ENCODE measurements at places on chromosomes 5 and 9.

DNA sequence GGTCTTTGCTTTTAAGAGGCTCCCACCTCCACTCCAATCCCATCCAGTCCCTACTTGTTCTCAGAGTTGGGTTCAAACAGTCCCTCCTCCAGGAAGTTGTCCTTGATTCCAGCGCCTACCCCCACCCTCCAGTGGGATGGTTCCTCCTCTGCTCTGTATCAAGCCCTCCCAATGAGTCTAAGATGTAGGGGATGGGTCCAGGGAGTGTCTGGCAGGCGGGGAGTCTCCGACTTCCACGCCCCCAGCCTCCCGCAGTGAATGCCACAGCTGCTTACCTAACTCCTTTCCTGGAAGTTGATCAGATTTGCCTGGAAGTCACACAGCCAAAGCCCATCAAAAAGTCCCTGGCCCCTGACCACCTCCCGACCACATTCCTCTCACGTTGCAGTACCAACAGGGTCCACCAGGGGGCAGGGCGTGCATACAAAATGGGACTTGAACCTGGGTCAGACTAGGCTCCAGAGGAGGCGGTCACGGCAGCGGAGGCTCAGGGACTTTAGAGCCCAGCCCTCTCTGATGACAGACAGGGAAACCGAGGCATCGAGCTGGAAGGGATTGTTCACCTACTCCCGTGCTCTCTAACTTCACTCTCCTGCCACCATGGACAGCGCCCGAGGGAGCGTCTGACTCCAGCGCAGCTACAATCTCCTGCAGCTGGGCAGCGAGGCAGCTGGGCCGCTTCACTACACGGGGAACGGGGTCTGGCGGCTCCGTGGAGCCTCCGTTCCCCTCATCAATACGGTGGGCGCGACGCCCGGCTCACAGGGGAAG is 25.0 kb upstream of the TDRD7 start:
- peak; percentile 43 for DNase-seq

- no peak for DNase-seq
Measured at GRCh38 chr5:31469886-31470285, 62.0 kb downstream of the DROSHA start.

DNA sequence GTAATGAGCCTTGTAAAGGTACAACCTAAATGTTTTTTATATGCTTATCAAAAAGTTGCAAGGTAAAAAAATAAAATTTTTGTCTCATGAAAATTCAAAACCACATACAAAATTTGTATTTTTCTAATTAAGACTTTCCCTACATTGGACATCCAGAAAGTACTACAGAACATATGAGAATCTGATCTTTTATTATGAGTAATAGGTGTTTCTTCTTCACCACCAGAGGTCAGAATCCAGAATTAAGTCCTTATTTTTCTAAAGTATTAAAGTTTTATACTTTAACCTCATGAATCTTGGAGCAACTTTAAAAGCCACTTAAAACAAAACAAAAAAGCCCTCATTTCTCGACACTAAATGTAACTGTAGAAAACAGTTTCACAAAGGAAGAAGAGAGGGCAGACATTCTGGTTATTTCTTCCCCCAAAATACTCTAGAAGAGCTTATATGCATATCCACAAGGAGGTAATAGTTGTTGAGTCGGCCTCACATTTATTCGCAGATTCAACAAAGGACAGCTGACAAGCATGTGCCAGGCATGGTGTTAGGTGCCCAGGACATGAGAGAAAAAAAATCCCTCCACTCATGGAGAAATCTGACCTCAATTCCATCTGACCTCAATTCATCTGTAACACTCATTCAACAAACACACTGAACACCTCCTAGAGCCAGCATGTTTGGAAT is 69.3 kb downstream of the MLLT3 start:
- no peak for DNase-seq

- DNase-seq: no peak
Measured at GRCh38 chr5:159695741-159696294, 220.5 kb upstream of the ADRA1B start.

GRCh38 chr5:565782-566440 is 41.7 kb upstream of the SLC9A3 start:
- DNase-seq: no peak

- DNase-seq: no peak
Measured at GRCh38 chr5:36056422-36056821, 10.3 kb downstream of the UGT3A2 start.

DNA sequence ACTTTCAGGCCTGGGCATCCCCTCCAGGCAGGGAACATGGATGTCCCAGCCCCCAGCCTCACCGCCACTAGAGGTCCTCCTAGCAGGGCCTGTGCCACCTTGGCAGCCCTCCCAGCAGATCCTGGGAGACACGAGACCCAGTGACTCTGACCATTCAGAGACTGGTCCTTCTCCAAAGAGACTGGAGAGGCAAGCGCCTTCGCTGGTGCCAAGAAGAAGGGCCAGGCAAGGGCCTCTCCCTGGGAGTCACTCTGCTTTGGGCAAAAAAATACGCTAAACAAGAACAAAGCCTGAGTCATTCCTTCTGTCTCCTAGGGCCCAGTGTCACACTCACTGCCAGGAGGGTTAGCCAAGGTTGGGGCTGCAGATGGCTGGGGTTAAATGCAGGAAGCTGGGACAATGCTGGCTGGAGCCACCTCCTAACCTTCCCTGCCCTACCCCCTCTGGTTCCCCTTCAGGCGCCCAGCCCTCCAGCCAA is 35.3 kb upstream of the SMIM23 start:
- no peak for DNase-seq

- peak; percentile 67 for DNase-seq
Measured at GRCh38 chr5:93580927-93581445, at the start of gene NR2F1-AS1. NR2F1-AS1 (minus strand) TSS chr5:93581219.

DNA sequence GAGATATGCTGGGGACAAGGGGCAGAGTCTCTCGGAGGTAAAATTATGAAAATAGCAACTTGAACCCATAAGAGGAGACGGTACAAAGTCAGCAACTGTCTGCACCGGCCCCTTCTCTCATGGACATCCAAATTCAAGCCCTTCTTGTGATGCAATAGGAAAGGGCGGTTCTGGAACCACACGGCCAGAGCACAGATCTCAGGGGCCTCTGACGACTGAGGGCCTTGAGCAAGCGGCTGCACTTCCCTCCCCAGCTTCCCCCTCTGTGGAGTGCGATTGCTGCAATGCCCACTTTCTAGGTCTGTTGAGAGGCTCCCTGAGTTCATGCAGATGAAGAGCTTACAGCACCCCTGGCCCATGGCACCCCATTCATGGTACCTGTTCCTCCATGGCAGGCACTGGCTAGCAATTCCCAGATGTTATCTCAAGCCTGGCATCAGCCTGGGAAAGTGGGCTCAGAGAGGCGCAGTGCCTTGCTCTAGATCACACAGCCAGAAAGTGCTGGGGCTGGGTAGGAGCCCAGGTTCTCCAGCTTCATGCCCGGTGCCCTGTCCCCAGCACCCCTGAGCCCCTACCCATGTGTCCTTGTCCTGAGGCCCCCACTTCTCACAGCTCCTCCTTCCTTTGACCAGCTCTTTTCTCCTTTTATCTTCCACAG is 17.7 kb upstream of the CPLX2 start:
- DNase-seq: no peak

DNA sequence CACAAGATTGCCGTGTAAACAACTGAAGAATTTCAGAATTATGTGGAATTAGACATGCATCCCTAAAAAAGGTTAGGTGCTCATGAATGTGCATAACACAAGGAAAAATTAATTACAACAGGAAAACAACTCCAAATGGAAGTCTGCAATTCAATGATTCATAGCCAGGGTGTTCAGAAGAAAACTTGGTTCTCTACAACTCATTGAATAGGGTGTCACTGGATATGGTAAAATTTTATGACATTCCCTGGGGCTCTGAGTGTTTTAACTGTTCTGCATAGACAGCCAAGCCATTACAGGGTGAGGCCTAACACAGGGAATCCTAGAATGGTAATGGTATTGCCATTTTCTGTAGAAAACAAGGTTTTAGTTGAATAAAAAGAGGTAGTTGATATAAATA is 24.4 kb upstream of the ZSWIM6 start:
- DNase-seq: no peak

- DNase-seq: no peak
Measured at GRCh38 chr9:134062461-134063087, 5.3 kb downstream of the BRD3 start.

- no peak for DNase-seq
Measured at GRCh38 chr5:132837868-132838267, 7.4 kb upstream of the SHROOM1 start.

DNA sequence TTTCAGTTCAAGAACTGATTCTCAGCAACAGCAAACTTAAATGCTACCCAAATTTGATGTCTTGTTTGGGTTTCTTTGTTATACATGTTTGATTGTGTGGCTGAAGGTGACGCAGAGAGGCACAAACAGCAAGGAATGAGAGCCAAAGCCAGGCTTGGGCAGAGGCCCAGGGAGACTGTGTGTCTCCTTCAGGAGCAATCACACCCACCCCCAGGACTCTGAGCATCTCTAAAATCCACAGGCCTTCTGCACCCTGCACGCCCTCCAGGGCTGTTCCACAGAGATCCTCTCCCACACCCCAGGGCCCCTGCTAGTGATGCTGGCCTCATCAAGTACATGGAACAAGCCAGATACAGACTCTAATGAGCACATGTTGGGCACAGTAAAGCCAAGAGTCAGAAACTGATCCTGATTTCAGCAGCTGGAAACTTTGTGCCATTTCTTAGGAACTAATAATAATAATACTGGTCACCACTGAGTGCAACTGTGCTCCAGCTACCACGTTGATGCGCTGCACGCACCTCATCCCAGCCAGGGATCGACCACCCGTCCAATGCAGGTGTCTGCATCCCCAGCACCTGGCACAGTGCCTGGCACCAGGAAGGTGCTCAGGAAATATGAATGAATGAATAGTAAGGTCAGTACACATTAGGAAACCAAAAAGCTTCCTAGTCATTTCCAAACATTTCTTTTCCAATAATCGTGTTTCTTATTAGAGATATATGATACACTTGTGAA is 54.6 kb upstream of the TCF7 start:
- no peak for DNase-seq

DNA sequence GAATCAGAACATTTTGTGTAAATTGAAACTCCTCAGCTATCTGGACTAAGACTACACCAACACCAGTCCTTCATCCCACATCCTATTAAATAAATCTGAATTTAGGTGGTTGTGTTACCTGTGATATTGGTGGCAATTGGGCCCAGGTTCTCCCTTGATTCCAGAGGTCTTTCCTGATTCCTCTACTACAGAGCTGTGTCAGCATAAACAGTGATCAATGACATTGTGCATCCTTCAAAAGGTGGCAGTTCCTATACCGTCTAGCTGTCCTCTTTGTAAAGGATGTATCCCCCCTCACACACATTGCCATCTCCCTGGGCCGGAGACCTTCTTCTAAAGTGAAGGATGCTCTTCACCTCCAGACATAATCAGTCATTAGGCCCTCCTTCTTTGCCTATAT is 239.2 kb downstream of the FAM114A2 start:
- DNase-seq: no peak

DNA sequence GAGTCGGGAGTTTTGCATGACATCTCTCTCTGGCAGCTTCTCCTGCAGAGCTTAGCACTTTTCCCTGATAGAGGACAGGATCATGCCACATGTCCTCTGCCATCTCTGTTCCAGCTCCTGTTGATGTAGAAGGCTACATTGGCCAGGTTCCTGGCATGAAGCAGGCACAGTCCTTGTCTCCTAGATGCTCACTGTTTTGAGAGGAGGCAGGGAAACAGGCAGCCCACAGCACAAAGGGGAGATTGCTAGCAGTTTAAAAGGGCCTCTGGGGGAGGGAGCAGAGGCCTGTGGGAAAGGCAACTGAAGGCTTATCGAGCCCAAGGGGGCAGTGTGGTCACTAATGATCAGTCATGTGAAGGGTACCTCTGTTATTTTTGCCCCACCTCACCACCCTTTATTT is 10.7 kb downstream of the ARHGAP26 start:
- DNase-seq: no peak

DNA sequence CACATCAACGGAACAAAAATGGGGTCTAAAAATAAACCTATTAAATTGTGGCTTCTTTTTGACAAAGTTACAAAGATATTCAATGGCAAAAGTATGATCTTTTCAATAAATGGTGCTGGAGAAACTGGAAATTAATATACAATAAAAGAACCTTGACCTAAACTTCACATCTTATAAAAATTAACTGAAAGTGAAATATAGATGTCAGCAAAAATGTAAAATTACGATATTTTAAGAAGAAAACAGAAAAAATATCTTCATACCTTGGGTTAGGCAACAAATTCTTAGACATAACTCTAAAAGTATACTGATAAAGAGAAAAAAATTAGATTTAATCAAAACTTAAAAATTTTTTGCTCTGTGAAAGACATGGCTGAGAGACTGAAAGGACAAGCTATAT is 1909.5 kb upstream of the CDH9 start:
- no peak for DNase-seq

GRCh38 chr9:135704483-135704882 is 2.5 kb downstream of the KCNT1 start:
- no peak for DNase-seq

All from kidney glomerular epithelial cell (primary cell).